ENCODE measurements at places on chromosomes 2 and 18.

GRCh38 chr2:136957044-136957443, 191.7 kb downstream of the THSD7B start:
- DNase-seq: no peak

- no peak for DNase-seq
Measured at GRCh38 chr18:44789710-44790109, 109.0 kb downstream of the SETBP1 start.

DNA sequence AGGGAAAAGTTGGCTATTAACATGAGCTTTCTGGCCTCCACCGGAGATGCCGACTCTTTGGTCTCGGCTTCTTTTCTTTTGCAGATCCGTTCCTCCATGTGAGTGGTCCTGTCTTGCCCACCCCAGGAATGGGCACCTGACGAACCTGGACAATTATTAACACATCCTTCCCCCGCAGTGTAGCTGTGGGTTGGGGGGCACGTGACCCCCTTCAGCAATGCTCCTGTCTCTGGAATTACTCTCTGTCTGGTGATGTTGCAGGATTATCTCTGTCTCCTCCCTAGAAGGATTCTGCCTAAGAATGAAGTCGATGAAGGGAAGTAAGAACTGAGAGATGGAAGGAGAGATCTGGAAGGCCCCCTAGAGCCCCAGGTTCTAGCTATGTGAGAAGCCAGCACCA, 115.2 kb upstream of the NPAS2 start:
- DNase-seq: no peak

DNA sequence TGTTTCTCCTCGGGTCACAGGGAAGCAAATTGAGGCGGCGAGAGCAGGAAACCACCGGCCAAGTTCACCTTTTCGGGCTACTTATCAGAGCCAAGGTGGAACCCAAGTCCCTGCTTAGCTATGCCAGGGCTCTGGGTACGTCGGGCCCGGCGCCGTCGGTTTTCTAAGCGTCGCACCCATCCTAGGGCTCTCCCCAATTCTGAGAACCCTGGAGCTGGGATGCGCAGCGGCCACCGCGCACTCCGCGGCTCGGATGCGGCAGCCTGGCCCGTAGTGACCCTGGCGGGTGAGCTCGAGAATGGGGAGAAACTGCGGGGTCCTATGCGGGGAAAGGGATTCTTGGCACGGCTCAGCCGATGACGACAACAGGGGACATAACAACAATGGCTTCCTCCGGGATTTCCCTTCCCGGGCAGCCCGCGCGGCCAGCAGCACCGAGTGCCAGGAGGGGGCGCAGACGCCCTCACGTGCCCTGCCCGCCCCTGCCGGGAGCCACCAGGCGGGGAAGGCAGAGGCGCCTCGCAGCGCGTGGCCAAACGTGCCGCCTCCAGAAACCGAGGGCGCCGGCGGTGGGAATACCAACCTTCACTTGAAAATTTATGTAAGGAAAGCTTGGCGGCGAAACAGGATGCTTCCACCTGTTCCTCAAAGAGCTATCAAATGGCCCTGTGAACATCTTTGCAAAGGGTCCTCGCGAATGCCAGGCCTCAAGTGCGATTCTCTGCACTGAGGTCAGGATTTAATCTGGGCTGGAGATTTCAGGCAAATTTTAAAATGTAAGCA, 2.1 kb upstream of the SLC30A3 start:
- DNase-seq: no peak

GRCh38 chr18:76528477-76529432, 33.7 kb upstream of the ZNF516 start:
- DNase-seq: no peak

DNA sequence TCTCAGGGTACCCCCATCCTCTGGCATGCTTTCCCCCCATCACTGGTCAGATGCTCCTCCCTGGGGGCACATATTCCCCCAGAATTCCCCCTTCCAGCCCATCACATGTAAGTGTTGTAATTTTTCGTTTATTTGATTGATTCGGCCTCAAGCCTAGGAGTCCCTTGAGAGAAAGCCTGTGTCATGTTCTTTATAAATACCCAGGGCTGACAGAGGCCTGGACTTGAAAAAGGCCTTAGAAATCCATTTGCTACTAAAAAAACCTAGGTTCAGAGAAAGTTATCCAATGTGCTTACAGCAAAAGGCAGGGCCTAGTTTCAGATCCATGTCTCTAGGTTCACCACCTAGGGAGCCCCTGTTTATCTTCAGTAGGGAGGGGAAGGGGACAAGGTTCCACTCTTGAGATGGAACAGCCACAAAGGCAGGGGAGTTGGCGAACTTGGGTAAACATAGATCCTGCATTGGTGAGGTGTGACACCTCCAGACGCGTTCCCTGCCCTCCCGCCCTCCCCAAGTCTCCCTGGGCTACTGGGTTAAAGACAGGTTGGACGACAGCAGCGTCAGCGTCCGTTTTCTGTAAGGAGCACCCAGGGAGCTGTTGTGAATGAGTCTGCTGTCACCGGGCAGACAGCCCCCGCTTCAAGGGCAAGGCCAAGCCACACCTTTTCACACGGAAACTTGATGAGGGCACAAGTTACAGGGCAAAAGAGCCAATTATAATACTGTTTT, 147.8 kb downstream of the EN1 start:
- DNase-seq: no peak

- DNase-seq: no peak
Measured at GRCh38 chr2:231531466-231531865, 1.2 kb upstream of the NMUR1 start.

Data from activated naive CD4-positive, alpha-beta T cell (primary cell).